ENCODE measurements at places on chromosomes 3 and 15.

- no peak for DNase-seq
These were observed 48.1 kb downstream of the STAC start for GRCh38 chr3:36428445-36428844.

GRCh38 chr3:13287833-13288232 lies 132.3 kb downstream of the NUP210 start:
- no peak for DNase-seq

- DNase-seq, result no peak
These were observed 103.5 kb upstream of the UBE2E2 start for GRCh38 chr3:23099677-23100076.

DNA sequence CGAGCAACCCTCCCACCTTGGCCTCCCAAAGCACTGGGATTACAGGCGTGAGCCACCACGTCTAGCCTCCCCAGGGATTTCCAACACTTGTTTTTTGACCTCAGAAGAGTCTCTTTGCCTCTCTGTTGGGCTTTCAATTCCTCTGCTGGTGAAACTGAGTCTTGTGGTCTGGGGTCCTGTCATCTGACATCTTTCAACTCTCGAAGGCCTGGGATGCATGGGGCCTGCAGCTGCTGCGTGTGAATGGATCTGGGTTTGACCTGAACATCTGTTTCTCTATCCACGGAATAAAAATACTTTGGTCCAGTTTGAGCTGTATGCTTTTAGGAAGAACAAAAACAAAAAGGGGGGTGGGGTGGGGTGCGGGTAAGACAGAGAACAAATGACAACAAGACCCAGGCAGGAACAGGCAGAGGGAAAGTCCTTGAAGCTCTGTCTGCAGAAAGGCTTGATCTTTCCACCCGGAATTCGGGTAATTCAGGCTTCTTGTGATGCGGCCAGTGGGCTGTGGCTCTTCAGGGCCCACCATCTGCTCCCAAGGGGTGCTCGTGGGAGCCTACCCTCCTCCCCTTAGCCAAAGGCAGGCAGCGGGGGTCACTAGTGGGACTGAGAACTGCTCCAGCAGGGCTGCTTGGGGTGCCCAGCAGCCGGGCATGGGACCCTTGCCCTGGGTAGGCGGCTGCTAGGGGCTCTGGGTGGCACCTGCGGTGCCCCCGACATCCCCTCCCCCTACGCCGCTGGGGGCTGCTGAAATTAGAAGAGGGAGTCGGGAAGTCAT lies 71.5 kb downstream of the SLC12A8 start:
- no peak for DNase-seq

GRCh38 chr3:19543212-19543841 lies 390.7 kb downstream of the EFHB start:
- peak; percentile 3 for DNase-seq

GRCh38 chr3:141710888-141711616 lies 27.0 kb upstream of the RNF7 start:
- no peak for DNase-seq

- no peak for DNase-seq
These were observed 470.1 kb upstream of the NR2F2 start for GRCh38 chr15:95860406-95860805.

- no peak for DNase-seq
These were observed 5.5 kb upstream of the KY start for GRCh38 chr3:134656211-134656800.

GRCh38 chr15:41048397-41048796 lies 67.7 kb downstream of the INO80 start:
- no peak for DNase-seq

GRCh38 chr15:51876169-51876568 lies 46.7 kb downstream of the TMOD3 start:
- no peak for DNase-seq

- no peak for DNase-seq
These were observed 38.5 kb downstream of the C2CD4A start for GRCh38 chr15:62105266-62105665.

GRCh38 chr3:126998320-126998719 lies 15.4 kb downstream of the PLXNA1 start:
- no peak for DNase-seq

DNA sequence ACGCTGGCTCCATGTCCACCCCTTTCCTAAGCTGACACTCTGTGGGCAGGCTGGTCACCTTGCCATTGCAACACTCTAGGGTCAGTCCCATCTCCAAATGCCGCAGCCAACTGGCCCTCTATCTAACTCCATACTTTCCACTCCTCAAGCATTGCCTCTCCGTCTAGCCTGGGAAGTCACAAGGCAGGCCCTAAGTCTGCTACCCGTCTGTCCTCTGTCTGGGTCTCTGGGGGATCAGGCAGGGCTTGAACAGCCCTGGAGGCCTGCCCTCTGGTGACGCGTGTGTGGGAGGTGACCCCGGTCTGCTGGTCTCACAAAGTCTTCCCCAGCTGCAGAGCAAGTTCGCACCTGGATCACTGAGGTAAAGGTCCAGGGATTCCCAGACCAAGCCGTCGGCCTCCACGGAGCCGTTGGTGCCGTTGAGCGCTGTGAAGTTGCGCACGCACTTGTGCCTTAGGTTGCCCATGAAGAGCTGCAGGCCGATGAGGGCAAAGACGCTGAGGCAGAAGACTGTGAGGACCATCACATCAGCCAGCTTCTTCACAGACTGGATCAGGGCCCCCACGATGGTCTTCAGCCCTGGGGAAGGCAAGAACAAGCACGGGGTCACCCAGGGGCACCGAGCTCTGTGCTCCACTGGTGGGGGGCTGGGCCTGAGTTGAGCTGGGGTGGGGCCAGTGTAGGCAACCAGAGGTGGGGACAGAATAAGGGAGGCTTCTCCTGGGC lies 39.9 kb downstream of the SCN5A start:
- DNase-seq, result no peak

DNA sequence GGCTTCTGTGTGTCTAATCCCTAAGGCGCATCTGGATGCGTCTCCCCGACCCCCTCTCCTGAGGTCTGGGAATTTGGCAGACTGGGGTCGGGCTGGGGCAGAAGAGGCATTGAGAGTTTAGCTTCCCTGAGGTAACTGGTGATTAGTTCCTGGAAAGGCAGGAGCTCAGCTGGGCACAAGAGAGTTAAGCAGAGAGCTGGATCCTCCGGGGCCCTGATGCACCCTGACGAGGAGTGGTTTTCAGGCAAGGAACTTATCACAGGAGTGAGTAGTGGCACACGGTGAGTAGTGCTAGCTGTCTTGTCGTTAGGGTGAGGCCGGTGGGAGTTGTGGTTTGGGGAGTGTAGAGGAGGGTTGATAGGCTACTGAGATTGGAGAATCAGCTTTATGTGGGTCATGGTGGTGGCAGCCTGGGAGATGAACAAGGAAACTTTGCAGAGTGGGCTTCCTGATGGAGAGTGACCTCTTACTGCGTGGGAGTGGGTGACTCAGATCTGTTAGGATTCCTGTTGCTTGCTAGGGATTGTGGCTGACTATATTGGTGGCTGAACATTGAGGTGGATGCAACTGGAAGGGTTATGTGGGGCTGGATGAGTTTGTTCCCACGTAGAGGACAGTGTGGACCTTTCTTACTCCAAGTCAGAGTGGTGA lies 897 bp downstream of the RAD54L2 start:
- DNase-seq, result peak; percentile 40

- DNase-seq, result peak; percentile 39
These were observed 32.9 kb downstream of the PIK3CA start for GRCh38 chr3:179181021-179181472.

GRCh38 chr3:46484388-46484787 lies 13.4 kb upstream of the RTP3 start:
- DNase-seq, result no peak

DNA sequence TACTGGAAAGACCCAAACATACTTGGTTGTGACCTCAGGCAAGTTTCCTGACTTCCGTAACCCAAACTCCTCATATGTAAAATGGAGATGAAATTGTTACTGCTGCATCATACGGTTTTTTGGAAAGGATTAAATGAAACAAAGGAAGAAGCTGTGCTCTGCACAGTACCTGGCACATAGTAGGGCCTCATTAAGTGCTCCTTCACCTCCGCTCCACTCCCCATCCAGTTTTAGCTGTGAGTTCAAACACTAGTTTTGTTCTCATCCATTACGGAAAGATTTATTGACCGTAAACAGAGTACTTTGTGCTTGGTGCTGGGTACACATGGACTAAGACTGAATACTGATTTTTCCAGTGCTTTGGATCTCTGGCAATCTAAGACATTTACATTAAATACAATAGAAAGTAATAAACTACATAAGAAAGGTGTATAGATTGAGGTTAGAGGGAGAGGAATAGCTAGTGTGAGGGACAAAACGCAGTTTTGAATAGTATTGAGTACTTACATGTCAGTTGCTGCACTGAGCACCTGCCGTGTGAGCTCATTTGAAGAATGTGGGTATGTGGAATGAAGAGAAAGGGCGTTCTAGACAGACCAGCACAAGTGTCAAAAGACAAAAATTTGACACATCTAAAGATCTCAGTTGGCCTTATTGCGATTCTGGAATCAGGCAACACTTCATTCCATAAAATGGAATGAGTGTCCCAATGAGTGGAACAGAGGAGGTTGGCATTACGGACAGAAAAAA lies 594 bp upstream of the ICE2 start:
- DNase-seq, result peak; percentile 23

- DNase-seq, result no peak
These were observed 12.6 kb upstream of the SLMAP start for GRCh38 chr3:57743496-57743895.

- peak; percentile 59 for DNase-seq
These were observed 94.7 kb downstream of the PIK3CB start for GRCh38 chr3:138740072-138740471.

DNA sequence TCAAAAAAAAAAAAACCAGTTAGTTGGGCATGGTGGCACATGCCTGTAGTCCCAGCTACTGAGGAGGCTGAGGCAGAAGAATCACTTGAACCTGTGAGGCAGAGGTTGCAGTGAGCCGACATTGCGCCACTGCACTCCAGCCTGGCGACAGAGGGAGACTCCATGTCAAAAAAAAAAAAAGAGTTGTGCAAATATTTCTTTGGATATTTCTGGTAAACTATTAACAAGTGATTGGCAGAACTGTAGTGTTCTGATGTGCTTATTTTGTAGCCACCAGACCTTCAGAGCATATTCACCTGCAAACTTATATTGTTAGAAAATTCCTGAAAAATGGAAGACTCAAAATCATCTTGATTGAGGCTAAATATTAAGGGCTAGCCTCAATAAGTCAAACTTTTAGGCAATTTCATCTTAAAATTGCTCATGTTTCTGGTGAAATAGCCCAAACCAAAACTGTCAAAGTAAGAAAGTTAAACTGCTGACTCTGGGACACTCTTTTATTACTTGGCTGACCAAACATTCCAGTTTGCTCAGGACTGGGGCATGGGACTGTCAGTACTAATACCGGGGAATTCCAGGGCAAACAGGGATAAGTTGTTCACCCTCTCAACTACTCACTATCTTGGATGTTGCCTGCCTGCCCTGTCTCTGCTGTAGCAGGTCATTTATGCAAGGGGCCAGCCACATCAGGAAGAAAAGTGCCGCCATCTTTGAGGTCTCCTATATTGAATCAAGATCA lies 37.0 kb downstream of the ABHD2 start:
- DNase-seq, result no peak

- DNase-seq, result no peak
These were observed 3.8 kb upstream of the MYRIP start for GRCh38 chr3:39805650-39806049.

- no peak for DNase-seq
These were observed 123.5 kb upstream of the IL12A start for GRCh38 chr3:159865041-159865579.

GRCh38 chr3:124410471-124410870 lies 319.8 kb upstream of the UMPS start:
- no peak for DNase-seq

DNA sequence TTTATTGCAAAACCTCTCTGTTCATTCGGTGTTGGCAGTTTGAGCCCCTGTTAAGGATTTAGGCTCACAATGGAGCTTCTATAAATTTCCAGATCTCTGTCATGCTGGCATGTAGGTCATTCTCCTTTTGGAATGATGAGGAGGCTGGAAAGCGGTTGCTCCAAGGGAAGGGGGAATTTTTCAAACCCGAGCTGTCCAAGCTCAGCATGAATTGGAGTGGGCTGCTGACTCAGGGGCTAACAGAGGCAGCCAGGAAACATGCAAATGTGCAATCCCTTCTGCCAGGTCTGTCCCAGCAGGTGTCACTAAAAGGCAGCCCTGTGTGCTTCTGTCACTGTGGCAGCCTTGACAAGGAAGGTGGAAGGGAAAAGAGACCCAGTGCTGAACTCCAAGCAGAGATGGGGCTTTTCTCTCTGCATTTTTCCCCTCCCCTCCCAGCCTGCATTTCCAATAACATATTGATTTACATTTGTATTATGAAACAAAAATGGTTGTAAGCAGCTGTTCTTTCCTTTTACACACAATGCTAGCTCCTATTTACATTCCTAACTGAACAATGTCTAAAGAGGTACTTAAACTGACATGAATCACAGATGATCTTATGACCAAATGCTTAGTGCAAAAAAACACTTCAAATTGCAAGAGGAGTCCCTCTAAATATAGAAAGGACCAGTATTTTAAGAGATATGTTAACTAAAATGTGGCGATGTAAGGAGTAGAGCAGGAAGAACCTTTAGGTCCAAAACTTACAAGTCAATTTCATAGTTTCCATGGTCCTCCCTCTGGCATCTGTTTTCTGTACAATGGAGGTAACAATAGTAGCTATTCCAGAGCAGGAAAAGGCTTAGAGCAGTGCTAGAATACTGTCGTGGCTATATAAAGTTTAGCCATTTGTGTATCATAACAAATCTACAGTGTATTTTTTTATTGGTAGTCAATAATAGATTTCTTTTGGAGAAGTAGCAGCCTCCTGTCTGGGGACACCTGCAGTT lies 84.5 kb upstream of the ATP10A start:
- DNase-seq, result no peak

GRCh38 chr3:152554980-152555379 lies 280.0 kb upstream of the P2RY1 start:
- no peak for DNase-seq

- DNase-seq, result no peak
These were observed 6.3 kb downstream of the INSYN1 start for GRCh38 chr15:73746883-73747282.

GRCh38 chr3:103919327-103919726 lies 1447.4 kb upstream of the ALCAM start:
- no peak for DNase-seq

DNA sequence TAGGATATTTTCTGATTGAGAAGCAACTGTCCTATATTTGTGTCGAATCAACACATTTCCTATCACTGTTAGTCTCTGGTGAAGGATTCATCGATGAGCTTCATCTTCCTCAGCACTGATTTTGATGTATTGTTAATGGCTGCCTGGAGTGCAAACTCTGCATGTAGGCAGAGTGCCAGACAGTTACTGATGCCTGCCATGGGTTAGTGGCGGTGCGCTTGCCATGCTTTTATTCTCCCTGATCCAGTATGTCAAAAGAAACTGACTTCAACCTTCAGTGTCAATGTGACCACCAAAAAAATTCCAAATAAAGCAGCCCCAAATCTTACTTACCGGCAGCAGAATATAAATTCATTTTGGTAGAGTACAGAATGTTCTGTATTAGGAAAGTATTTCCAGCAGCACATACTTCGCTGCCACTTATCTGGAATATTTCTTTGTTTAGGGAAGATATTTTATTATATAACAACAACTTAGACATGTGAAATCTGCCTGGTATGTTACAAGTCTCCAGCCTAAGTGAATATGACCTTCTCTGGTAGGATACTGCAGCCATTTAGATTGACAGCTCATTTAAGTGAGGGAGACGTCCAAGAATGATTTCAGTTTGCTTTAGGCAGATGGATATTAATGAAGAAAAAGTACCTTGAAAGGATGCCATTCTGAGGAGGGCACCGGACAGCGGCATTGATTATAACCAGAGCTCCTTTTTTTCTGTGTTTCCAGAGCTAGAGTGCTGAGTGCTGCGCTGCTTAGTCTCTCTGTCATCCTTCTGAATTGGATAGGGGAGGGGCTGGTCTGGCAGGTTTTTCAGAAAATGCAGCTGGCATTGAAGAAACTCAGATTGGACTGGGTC lies 59.9 kb downstream of the ARHGEF26 start:
- DNase-seq, result no peak
